ENCODE measurements at places on chromosomes 13 and 19.
A peak's percentile ranks its signal among the peaks of the same experiment; 100 is the strongest.

DNA sequence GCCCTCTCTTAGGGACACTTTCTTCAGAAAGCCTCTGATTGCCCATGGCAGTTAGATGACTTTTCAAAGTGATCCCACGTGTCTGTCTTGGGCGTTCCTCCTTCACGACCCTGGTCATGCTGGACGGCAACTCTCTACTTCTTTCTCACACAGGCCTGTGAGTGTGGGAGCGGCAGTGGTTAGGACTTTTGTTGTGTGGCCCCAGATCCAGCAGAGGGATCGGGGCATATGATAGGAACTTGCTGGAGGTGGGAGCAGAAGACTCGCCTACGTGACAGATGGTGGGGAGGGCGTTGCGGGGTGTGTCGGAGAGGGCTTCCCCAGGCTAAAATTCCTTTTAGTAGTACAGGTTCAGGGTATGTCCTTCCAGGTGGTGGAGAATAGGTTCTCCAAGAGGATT is 289.5 kb upstream of the MAB21L1 start:
- DNase-seq: no peak

GRCh38 chr19:52961981-52962380 is 700 bp downstream of the ZNF816 start:
- DNase-seq: no peak

DNA sequence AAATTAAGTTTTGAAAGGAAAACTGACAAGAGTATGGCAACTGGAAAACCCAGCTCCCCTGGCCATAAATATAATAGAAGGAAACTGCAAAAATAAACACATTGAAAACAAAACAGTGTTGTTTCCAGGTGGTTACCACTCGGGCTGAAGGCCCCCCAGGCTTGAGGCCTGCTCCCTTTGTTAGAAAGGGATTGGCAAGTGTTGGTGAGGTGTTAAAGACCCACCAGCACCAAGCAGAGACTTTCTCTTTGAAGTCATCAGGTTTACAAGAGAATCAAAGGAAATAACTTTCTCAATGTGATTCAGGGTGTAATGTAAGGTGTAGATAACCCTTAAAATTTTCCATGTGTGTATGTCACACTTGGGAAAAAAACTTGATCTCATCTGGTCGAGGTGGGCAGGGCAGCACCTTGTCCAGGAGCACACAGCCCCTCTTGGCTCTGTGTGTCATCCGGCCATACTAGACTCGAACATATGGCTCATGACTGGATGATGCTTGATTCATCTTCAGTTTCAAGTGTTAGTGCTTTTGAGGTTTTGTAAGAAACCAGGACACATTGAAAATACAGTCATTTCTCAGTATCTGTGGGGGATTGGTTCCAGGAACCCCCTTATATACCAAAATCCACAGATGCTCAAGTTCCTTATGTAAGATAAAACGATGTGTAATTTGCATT is 7.8 kb downstream of the ACTN4 start:
- DNase-seq: no peak

GRCh38 chr13:30718661-30719524 is 16.4 kb upstream of the ALOX5AP start:
- DNase-seq: peak; percentile 88

- no peak for DNase-seq
Measured at GRCh38 chr13:102944821-102945220, 99.0 kb downstream of the ERCC5 start.

DNA sequence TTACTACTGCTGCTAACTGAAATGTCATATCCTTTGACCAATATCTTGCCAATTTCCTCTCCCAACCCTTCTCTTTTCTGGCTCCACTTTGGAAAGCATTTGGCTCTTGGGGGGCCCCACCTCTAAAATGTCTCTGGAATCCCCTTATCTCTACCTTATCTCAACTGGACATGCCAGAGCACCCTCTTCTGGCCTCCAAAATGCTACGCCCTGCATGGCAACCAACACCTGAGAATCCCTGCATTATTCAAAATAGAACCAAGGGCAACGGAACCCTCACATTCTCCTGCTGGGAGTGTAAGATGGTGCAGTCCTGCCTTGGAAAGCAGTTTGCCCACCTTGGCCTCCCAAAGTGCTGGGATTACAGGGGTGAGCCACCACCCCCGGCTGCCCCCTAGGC is 35.3 kb downstream of the CERS4 start:
- no peak for DNase-seq

DNA sequence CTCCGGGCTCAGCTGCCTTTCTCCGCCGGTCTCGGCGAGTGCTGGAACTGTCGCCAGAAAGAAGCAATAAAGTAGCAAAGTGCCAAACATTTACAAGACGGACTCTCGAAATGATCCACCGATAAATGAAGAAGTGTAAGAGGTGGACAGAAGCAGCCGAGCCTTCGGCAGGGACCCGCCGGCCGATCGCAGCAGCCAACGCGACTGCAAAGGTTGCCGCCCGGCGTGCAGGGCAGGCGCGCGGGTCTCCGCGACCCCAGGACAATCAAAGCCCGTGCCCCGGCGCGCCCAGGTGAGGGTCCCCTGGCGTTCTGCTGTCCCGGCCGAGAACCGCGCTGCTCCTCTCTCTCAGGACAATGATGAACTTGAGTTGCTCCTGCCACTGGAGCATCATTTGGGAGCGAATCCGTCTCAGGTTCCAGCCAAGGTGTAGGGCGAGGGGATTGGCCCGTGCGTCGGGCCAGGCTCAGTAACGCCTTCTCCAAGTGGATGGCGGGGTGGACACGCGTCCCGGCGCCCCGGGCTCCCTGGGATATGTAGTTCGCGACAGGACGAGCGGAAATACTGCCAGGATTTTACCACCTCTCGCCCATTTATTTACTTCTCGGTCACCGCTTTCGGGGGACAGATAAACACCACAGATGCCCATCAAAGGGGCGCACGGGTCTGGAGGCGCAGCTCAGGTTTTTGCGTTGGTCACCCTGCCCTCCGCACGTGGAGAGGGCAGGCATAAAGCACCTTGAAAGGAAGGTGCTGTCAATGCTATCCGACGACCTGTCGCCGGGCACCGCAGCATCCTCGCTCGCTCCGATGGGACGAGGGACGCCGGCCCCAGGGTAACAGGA is at the start of the genes BIVM and POGLUT2:
Gene BIVM (plus strand): TSS at position 539 of the 845 bp plus-strand sequence. CDS start 8,149 bp downstream, outside the sequence.
Gene POGLUT2 (minus strand): TSS at position 396 of the 845 bp plus-strand sequence. CDS start 306 bp downstream, at position 90.
- peak; percentile 98 for DNase-seq

DNA sequence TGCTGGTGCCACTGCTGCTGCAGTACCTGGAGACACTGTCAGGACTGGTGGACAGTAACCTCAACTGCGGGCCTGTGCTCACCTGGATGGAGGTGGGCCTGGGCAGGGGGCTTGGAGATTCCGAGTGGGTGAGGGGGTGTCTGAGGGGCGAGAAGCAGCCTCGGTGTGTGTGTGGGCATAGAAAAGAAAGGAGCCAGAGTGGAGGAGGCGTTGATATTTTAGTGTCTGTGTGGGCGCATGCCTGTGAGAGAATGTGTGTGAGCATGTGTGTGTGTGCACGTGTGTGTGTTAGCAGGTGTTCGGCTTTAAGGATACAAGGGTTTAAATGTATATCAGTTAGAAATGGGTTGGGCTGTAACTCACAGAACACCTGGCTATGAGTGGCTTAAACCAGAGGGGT is 3.7 kb downstream of the ARHGAP33 start:
- DNase-seq: no peak

DNA sequence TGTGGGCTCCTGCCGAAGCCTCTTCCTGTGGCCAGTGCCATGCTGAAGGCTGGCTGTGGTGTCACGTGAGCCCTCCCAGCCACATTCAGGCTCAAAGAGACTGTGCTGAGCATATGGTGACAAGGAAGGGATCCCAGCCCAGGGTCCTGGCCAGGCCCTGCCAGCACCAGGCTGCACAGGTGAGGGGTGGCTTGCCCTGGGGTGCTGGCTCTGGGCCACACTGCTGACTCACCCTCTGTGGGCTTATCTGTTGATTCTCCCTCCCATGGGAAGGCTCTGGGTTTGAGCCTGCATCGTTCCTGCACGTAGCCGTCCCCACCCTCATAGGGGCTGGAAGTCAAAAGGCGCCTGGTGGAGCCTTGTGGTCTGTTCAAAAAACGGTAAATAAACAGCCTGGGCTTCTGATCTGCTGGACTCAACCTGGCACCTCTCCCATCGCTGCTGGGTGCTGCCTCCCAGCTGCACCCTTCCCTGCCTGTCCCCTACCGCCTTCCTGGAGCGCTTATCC is 31.1 kb downstream of the DNM2 start:
- DNase-seq: peak; percentile 26

- no peak for DNase-seq
Measured at GRCh38 chr13:23758798-23759527, 130.2 kb downstream of the MIPEP start.

DNA sequence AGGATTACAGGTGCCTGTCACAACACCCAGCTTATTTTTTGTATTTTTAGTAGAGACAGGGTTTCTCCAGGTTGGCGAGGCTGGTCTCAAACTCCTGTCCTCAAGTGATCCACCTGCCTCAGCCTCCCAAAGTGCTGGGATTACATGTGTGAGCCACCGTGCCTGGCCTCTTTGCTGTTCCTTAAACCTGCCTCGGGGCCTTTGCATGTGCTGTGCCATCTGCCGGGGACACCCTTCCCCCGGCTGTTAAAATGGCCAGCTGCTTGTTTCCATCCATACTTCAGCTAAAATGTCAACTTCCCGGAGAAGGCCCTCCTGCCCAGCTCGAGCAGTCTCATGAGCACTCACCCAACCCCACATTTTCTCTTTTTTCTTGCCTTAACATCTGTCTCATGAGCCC is 19.1 kb upstream of the PDE4C start:
- DNase-seq: no peak

- DNase-seq: no peak
Measured at GRCh38 chr19:51089786-51090185, 7.1 kb upstream of the KLK14 start.

DNA sequence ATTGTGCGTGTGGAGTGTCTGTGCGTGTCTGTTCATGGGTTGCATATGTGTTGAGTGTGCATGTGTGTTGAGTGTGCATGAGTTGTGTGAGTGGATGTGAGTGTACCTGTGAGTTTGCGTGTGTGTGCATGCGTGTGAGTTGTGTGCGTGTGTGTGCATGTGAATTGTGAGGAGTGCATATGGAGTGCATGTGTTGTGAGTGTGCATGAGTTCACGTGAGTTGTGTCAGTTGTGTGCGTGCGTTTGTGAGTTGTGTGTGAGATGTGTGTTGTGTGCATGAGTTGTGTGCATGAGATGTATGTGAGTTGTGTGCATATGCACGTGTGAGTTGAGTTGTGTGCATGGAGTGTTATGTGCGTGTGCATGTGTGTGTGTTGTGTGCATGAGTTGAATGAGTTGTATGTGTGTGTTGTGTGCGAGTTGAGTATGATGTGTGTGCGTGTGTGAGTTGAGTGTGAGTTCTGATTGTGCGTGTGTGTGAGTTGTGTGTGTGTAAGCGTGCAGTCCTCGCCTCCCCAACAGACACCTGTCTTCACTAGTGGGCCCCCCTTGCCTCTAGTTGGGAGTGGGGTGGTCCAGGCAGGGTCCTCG is 29.3 kb downstream of the TFDP1 start:
- DNase-seq: no peak

DNA sequence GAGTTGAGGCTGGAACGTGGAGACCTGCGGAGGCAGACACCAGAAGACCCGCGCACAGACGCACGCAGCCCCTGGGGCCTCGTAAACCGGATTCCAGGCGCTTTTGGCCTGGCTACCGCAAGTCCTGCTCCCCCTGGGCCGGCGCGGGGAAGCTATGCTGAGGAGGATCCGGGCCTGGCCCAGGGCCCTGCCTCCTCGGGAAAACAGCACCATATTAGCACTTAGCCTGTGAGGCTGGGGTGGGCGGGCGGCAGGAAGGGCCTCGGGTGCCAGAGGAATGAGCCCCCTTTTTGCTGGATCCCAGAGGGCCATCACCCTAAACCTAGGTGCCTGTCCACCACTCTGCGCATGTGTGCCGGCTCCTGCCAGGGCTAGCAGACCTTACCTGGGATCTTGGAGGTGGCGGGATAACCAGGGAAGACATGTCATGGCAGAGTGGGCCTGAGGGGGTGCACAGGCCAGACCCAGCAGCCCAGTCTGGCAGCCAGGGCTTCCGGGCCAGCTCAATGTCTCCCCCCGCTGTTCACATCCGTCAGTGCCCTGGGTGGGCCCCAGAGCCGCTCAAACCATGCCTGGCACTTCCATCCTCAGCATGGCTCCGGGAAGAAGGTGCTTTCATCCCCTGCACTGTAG is 7.3 kb downstream of the ELOF1 start:
- peak; percentile 29 for DNase-seq

DNA sequence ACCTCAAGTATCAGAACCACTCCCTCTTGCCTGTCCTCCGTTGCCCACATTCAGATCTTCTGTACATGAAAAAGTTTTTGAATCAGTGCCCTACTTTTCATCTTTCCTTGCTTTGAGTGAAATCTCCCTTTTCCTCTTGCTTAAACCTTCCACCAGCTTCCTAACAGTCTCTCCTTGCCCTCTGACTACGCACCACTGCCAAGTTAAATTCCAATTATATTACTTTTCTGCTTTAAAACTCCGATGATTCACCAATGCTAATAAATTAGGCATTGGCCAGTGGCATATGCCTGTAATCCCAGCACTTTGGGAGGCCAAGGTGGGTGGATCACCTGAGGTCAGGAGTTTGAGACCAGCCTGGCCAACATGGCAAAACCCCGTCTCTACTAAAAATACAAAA is 30.7 kb upstream of the RFXAP start:
- peak; percentile 69 for DNase-seq

DNA sequence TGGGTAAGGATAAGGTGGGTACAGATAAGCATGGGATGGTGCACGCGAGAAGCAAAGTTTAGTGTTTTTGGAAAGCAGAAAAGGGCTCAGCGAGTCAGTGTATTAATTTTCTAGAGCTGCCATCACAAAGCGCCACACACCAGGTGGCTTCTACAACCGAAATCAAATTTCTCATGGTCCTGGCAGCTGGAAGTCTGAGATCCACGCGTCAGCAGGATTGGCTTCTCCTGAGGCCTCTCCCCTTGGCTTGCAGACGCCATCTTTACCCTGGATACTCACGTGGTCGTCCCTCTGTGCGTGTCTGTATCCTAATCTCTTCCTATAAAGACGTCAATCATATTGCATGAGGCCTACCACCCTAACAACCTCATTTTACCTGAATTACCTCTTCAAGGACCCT is 51.5 kb upstream of the USP29 start:
- no peak for DNase-seq
